ENCODE measurements at places on chromosomes 6 and 20. TPM values are rescaled to one million over a fixed set of nuclear protein-coding genes. Genes with fewer than 3 reads are reported as not detected.

SLC17A3 gene
- total RNA-seq = not detected

CDH26 gene
- 1.2 TPM for total RNA-seq

SAMD10 gene
- 3.6 TPM for total RNA-seq

SEL1L2 gene
- total RNA-seq = not detected

SLC52A3 gene
- total RNA-seq = 0.48 TPM

HFE gene
- total RNA-seq = 9.5 TPM

SEMG1 gene
- not detected for total RNA-seq

RBM24 gene
- 183 TPM for total RNA-seq

SYNDIG1 gene
- 26.3 TPM for total RNA-seq

SOX4 gene
- total RNA-seq = 7.2 TPM

TFAP2A gene
- 0.53 TPM for total RNA-seq

PPP1R14C gene
- total RNA-seq = 90.7 TPM

TGM2 gene
- total RNA-seq = 1,267 TPM

ESF1 gene
- 10.8 TPM for total RNA-seq

HRH3 gene
- not detected for total RNA-seq

SYCP2 gene
- 1.7 TPM for total RNA-seq

ASIP gene
- total RNA-seq = 0.67 TPM

FKBP1A gene
- total RNA-seq = 126 TPM

EMILIN3 gene
- 2.1 TPM for total RNA-seq

DSP gene
- 250 TPM for total RNA-seq

SLX4IP gene
- total RNA-seq = 2.5 TPM

KCNK15 gene
- 1.3 TPM for total RNA-seq

GUCA1A gene
- not detected for total RNA-seq

SPTLC3 gene
- 4.7 TPM for total RNA-seq

GPR63 gene
- total RNA-seq = 0.31 TPM

RIPOR3 gene
- 6.9 TPM for total RNA-seq

GRIK2 gene
- total RNA-seq = 26.7 TPM

GTPBP2 gene
- total RNA-seq = 21.8 TPM

CRISP2 gene
- not detected for total RNA-seq

PRR18 gene
- not detected for total RNA-seq

MICB gene
- total RNA-seq = 1.6 TPM

OOEP gene
- 0.77 TPM for total RNA-seq

GGTLC1 gene
- total RNA-seq = not detected

FILIP1 gene
- 118 TPM for total RNA-seq

REM1 gene
- total RNA-seq = 2.8 TPM

PPT2 gene
- 30.2 TPM for total RNA-seq

LAMA5 gene
- 88.6 TPM for total RNA-seq

KCNK5 gene
- total RNA-seq = 1.6 TPM

GABRR2 gene
- 0.37 TPM for total RNA-seq

SNX3 gene
- 203 TPM for total RNA-seq

ZNF341 gene
- total RNA-seq = 2.2 TPM

BPIFB4 gene
- total RNA-seq = 0.62 TPM

PLG gene
- total RNA-seq = not detected

ADAM33 gene
- total RNA-seq = 11.8 TPM

NDRG3 gene
- 38.4 TPM for total RNA-seq

Measured in right cardiac atrium (tissue), 5 donors.